ENCODE measurements at places on chromosomes 4 and X.

GRCh38 chr4:184421533-184422155 lies 52.7 kb downstream of the IRF2 start:
- H3K27ac ChIP-seq: no peak overlapping the region
- H3K27me3 ChIP-seq: no peaks in the 10 kb centered on the region
- peaks cover 6% of the 10 kb centered on the region for H3K4me1 ChIP-seq

- no peaks in the 10 kb centered on the region for H3K36me3 ChIP-seq
- H3K4me3 ChIP-seq: no peak overlapping the region
- H3K4me1 ChIP-seq: no peaks in the 10 kb centered on the region
- DNase-seq: peak; percentile 10
- no peak overlapping the region for H3K27ac ChIP-seq
- no peaks in the 10 kb centered on the region for H3K27me3 ChIP-seq
Observed at GRCh38 chr4:102732678-102733077, 28.1 kb downstream of the MANBA start.

- no peaks in the 10 kb centered on the region for H3K27me3 ChIP-seq
- H3K4me3 ChIP-seq: no peak overlapping the region
- H3K4me1 ChIP-seq: no peaks in the 10 kb centered on the region
- no peak overlapping the region for H3K27ac ChIP-seq
Observed at GRCh38 chr4:87601361-87601760, 7.0 kb upstream of the DSPP start.

DNA sequence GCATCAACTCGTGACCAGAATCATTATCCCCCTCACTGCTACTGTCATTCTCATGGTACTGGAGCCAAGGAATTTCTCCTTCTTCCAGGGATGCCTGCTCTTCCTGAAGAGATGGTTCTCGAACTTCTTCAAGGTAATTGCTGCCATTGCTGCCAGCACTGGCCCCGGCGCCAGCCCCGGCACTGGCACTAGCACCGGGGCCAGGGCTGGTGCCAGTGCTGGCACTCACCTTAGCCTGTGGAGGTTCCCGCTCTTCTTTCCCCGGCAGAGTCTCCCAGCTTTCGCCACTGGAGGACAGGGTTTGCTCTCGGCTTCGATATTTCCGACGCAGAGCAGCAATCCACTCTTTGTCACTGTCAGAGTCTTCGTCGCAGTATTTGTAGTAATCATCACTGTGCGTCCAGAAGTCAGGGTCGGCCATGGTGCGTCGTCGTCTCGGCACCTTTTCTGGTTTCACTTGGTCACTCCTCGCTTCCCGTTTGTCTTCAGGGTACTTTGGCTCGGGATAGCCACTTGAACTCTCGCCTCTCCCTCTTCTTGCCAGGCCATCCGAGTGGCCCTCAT lies 3.4 kb downstream of the PJA1 start:
- H3K27ac ChIP-seq: no peak overlapping the region
- no peak for DNase-seq
- no peak overlapping the region for H3K4me3 ChIP-seq
- H3K36me3 ChIP-seq: peaks cover 16% of the 10 kb centered on the region
- H3K4me1 ChIP-seq: peaks cover 10% of the 10 kb centered on the region

DNA sequence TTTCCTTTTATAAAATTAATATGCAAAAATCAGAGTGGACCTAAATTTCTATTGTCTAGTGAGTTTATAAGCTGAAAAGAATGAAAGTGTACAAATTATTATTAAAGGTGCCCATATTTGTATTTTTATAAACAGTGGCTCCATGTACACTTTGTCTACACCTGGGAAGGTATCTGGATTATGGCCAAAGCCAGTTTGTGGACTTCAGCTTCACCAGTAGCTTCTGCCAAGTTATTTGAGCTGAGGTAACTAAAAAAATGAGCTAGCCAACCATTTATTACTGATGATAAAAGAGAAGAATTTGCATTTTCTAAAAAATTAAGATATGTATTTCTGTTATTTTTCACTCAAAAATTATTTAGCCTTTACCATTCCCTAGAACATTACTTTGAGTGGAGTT lies 32.3 kb upstream of the LRAT start:
- H3K4me1 ChIP-seq: no peaks in the 10 kb centered on the region
- no peaks in the 10 kb centered on the region for H3K36me3 ChIP-seq
- no peak for DNase-seq
- H3K27ac ChIP-seq: no peak overlapping the region
- H3K4me3 ChIP-seq: no peak overlapping the region

- DNase-seq: no peak
- H3K27ac ChIP-seq: no peak overlapping the region
- no peaks in the 10 kb centered on the region for H3K27me3 ChIP-seq
- no peak overlapping the region for H3K4me3 ChIP-seq
- H3K4me1 ChIP-seq: no peaks in the 10 kb centered on the region
Observed at GRCh38 chr4:61575796-61576195, 375.7 kb downstream of the ADGRL3 start.

GRCh38 chr4:48078862-48079655 lies 55.0 kb downstream of the TXK start:
- no peak overlapping the region for H3K27ac ChIP-seq
- H3K4me1 ChIP-seq: no peaks in the 10 kb centered on the region
- no peak for DNase-seq
- H3K27me3 ChIP-seq: no peaks in the 10 kb centered on the region
- no peak overlapping the region for H3K4me3 ChIP-seq

DNA sequence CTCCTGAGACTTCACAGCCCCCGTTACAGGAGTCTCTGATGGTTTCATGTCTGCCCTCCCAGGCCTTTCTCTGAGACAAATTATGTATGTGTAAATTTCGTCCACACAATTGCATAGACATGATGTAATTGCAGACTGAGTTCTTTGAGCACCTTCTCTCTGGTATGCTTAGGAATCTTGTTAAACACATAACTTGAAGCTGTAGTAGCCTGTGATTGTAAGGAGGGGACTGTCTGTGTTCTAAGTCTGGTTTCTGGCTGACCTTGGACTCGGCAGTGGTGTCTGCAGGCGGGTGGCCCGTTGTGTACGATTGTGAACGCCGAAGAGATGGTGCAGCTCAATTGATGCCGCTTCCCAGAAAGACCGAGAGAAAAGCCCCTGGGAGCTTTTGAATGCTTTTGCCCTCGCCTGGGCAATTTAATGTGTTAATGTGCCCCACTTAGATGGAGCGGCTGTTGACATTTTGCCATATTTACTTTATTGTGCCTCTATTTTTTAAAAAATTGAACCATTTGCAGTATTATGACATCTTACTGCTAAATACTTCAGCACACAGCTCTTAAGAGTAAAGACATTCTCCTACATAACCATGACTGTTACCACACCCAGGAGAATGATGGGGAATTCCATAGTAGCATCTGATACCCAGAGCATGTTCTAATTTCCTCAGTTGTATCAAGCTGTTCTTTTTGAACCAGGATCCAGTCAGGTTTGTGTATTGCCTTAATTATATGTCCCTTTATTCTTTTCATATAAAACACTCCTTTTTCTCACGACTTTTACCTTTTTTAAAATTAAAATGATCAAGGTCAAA lies 58.4 kb upstream of the TADA2B start:
- H3K4me1 ChIP-seq: peaks cover 31% of the 10 kb centered on the region
- no peak overlapping the region for H3K4me3 ChIP-seq
- DNase-seq: no peak
- H3K36me3 ChIP-seq: peaks cover 7% of the 10 kb centered on the region
- H3K27ac ChIP-seq: no peak overlapping the region

DNA sequence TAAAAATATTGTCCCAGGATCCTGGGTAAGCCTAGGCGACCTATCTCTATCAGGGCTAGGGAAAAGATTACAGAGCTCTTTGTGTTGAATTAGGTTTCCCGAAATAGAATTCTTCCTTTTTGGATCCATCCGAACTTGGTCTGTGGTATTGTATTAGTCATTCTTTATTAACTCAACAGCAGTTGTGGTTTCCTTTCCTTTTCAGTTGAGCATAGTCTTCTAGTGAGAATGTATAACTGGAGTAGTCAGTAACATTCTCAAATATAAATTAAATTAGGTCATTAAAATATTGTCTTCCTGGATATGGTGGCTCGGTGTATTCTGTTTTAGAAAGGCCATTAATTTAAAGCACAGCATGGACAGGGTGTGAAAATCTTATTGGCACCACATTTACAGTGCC lies 520.4 kb downstream of the NLGN4X start:
- H3K4me3 ChIP-seq: no peak overlapping the region
- no peaks in the 10 kb centered on the region for H3K4me1 ChIP-seq
- no peak for DNase-seq
- H3K36me3 ChIP-seq: no peaks in the 10 kb centered on the region
- no peaks in the 10 kb centered on the region for H3K27me3 ChIP-seq

DNA sequence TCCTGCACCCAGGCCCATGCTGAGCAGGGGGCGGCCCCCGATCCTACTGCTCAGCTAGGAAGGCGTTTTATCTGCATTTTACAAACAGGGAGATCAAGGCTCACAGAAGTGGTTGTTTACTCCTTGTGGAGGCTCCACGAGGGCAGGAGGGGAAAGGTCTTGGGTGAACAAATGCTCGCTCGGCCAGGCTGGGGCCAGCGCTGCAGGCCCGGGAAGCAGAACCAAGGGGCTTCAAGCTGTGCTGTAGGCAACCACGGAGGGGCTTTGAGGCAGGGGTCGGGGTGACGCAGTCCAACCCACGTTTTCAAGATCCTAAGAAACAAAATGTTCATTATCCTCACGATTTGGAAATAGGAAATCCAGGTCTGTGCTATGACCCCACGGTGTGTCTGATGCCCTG lies 125.8 kb downstream of the HMX1 start:
- no peaks in the 10 kb centered on the region for H3K36me3 ChIP-seq
- H3K27me3 ChIP-seq: peaks cover 11% of the 10 kb centered on the region
- H3K4me1 ChIP-seq: no peaks in the 10 kb centered on the region
- no peak for DNase-seq
- no peak overlapping the region for H3K27ac ChIP-seq

DNA sequence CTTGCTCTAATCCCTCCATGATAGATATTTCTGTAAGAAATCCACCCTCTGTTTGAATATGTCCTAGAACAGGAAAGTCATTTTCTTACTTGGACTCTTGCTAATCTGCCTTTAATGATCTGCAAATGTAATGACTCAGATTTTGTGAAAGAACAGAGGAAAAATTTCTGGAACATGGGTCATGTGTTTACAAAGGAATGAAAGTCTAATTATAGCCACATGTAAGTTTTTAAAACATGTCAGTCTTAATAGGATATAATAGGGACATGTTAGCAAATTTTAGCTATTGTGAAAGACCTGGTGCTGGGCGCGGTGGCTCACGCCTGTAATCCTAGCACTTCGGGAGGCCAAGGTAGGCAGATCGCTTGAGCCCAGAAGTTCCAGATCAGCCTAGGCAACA lies 47.6 kb downstream of the GRK4 start:
- H3K4me1 ChIP-seq: no peaks in the 10 kb centered on the region
- H3K27ac ChIP-seq: no peak overlapping the region
- H3K4me3 ChIP-seq: no peak overlapping the region
- no peaks in the 10 kb centered on the region for H3K27me3 ChIP-seq
- H3K36me3 ChIP-seq: no peaks in the 10 kb centered on the region
- no peak for DNase-seq

- H3K4me1 ChIP-seq: no peaks in the 10 kb centered on the region
- H3K27ac ChIP-seq: no peak overlapping the region
- no peak for DNase-seq
- H3K27me3 ChIP-seq: no peaks in the 10 kb centered on the region
- H3K4me3 ChIP-seq: no peak overlapping the region
- H3K36me3 ChIP-seq: no peaks in the 10 kb centered on the region
Observed at GRCh38 chr4:115054836-115055235, 58.6 kb downstream of the NDST4 start.

DNA sequence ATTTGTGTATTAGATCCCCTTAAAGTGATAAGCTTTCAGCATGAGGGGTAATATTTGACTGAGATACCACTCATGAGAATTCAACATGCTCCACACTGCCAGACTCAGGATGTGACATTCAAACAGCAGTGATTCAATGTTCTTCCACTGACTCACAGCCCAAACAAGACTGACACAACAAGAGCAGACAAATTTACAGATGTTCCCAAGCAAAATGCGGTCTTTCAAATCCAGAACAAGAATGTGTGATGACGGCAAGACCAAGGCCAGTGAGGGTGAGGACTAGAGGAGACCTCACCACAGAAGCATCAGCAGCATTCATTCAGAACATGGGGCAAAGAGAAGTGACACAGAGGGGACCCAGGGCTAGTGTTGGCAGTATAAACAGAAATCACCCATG lies 99.3 kb upstream of the GRIA3 start:
- H3K27me3 ChIP-seq: no peaks in the 10 kb centered on the region
- DNase-seq: no peak
- no peak overlapping the region for H3K4me3 ChIP-seq
- no peaks in the 10 kb centered on the region for H3K4me1 ChIP-seq
- H3K36me3 ChIP-seq: no peaks in the 10 kb centered on the region
- H3K27ac ChIP-seq: no peak overlapping the region

DNA sequence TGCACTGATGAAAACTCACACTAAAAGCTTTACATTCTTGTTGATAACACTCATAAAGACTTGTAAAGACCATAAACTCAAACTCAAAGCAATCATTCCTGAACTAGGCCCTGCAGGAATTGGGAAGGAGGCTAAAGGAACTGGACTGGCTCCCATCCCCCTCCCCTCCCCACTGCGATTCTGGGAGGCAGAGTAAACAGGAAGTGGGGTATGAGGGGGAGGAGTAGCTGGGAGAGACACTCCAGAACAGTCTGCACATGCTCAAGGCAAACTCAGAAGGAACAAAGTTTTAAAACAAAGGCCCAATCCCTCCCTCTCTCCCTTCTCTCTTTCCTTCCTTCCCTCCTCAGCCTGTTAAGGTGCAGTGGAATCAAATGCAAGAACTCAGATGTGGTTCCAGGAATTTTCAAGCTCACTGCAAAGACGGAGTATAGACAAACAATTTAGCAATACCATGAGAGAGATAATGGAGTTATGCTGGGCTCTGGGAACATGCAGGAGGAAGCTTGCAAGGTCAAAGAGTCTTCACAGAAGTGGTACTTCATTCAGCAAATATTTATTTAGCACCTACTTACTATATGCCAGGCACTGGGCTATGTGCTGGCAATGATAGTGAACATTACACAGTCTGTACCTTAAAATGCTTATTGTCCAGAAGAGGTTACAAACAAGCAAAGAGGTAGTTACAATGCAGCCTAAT lies 15.9 kb downstream of the MID1IP1 start:
- peaks cover 13% of the 10 kb centered on the region for H3K27me3 ChIP-seq
- peak; percentile 74 for DNase-seq
- H3K4me3 ChIP-seq: no peak overlapping the region
- no peaks in the 10 kb centered on the region for H3K4me1 ChIP-seq
- H3K36me3 ChIP-seq: no peaks in the 10 kb centered on the region
- H3K27ac ChIP-seq: no peak overlapping the region

DNA sequence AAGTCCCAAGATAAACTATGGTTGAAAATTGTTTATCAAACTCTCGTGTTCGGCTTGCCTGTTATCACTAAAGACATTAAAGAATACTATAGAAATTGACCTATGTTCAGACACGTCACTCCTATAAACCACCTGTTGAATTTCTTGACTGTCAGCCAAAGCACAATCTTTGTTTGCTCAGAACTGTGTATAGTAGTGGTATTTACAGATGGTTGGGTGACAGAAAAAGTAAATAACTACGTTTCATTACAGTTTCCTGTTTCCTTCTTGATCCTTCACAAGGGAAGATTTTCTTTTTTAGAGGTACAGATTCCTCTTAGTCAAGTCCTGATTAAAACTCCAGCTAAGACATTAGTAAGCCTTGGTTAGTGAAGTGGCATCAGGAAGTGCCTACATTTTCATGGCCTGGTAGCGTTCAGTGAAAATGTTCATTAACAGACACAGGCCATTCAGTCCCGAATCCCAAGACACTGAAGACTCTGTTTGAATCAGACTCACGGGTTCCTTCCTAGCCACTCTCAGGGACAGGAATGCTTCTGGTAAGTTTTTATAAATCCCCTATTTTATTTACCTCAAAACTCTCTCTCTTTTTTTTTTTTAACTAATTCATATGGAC lies at the start of gene SMIM31:
Gene SMIM31 (plus strand): TSS at position 259 of the 616 bp plus-strand sequence. CDS start 16,313 bp downstream, outside the sequence.
- H3K36me3 ChIP-seq: no peaks in the 10 kb centered on the region
- no peak within 1 kb of the TSS for H3K4me3 ChIP-seq
- DNase-seq: no peak
- H3K27ac ChIP-seq: no peak within 1 kb of the TSS
- H3K4me1 ChIP-seq: no peaks in the 10 kb centered on the region
- no peaks in the 10 kb centered on the region for H3K27me3 ChIP-seq

Data from muscle of leg (tissue), 16 donors.